ENCODE measurements at places on chromosomes 4 and X.

DNA sequence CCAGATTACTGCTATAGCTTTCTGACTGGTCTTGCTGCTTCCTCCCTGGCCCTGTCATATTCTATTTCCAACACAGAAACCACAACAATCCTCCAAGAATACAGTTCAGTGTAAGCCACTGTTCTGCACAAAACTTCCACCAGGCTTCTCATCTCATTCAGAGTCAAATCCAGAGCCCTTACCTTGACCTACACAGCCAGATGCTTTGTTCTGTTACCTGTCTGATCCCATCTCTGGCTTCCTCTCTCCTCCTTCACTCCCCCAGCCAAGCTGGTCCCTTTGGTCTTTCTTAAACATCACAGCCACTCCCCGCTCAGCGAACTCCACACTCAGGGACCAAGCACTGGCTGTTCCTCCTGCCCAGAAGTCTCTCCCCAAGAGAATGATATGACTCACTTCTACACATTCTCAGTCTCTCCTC lies 84.8 kb upstream of the BMP2K start:
- no peak for DNase-seq

- DNase-seq = no peak
These were observed 163.4 kb downstream of the PDGFRA start for GRCh38 chr4:54392479-54392878.

DNA sequence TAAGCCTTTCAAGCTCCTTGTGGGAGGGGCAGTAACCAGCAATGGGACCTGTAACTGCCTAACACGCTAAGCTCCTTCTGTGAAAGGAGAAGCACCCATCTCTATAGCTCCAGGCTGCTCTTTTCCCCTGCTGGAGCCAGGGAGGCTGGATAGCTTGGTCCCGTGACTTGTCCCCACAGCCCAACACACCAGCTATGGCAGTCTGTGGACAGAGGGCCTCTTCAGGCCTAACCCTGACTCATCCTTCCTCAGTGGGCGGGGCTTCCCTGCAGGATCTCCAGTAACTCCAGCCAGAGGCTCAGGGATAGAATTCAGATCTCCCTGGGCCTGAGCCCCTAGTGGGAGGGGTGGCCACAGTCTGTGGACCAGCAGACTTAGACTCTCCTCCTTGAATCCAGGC lies 1290.1 kb downstream of the PCDH7 start:
- DNase-seq = no peak

DNA sequence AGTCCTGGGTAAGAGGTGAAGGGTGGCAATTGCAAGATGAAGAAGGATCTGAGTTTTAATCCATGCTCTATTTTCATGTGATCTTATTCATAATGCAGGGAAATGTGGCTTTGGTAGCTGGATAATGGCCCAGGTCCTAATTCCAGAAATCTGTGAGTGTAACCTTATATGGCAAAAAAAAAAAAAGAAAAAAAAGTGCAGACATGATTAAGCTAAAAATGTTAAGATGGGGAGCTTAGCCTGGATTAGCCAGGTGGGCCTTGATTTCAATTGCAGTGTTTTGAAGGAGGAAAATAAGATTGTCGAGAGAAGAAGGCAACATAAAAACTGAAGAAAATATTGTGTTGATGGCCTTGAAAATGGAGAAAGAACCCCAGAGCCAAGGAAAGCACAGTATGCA lies 867.7 kb upstream of the HS3ST1 start:
- DNase-seq = no peak

- no peak for DNase-seq
These were observed 234.0 kb downstream of the SPOCK3 start for GRCh38 chr4:167000141-167000852.

GRCh38 chr4:127896528-127896927 lies 15.8 kb downstream of the PLK4 start:
- no peak for DNase-seq

DNA sequence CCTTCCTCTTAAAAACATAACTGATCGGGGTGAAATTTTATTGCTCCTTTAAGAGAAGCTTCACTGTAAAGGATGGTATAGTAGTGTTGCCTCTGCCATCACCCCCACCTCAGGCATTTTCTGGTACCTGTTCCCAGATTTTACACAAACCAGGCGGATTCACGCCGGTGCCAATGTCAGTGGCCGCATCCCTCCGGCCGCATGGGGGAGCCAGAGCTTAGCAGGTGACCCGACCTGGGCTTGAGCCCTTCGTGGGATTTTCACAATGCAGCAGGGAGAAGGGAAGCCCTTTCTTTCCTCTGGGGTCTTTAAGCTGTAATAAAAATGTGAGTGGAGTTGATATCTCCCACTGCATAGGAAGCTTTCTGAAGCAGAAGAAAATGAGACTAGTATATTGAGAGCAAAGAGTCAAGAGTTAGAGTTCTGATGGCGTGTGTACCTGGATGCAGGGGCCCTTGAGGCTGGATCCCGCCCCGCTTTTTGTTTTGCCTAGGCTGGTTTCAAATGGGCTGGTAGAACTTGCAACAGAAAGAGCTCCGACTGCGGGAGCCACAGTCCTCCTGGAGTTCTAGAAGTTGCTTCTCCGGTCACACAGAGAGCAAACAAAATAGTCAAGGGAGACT lies 59.4 kb downstream of the POLR2B start:
- no peak for DNase-seq

DNA sequence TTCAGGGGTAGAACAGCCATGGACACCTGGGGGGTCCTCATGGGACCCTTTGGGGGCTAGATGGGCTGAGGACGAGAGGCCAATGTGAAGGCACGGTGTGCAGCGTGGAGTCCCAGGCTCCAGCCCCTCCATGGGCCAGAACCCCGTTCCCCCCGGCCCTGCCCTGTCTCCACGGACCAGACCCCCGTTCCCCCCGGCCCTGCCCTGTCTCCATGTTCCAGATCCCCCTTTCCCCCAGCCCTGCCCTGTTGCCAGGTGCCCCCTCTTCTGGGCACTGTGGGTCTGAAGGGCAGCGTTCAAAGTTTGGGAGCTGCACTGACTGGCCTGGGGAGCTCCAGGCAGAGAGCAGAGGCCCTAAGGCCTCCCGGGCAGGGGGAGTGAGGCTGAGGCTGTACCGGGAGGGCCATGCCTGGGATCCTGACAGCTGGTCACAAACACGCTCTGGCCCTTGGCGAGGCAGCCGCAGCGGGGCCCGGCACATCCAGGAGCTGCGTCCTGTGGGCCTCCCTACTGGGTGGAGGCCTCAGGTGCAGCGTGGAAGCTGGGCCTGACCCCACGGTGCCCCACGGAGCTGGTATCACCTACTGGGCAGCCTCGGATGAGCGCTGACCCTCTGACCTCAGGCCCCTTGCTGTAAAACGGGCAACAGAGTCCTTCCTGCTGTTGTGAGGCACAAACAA lies 8.9 kb downstream of the DGKQ start:
- no peak for DNase-seq

GRCh38 chrX:130688360-130688759 lies 214.6 kb downstream of the ENOX2 start:
- DNase-seq = no peak

GRCh38 chr4:6076391-6076790 lies 58.2 kb upstream of the C4orf50 start:
- no peak for DNase-seq

- no peak for DNase-seq
These were observed 68.2 kb downstream of the USP9X start for GRCh38 chrX:41153448-41153847.

DNA sequence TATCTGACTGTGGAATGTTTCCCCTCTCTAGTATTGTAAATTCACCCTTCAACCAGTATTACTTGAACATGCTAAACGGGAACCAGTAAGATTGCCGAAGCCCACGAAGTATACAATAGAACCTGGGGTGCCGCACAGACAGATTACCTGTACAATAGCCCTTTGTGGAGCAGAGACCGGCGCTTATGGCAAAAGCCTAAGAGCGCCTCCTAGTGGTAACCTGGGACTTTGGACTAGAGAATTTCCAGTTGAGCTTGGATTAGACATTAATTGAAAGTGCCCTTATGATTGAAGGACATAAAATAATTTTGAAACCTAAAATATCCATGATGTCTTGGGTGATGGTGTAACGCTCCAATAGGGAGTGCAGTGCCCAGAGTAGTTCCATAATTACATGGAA lies 14.1 kb downstream of the ZNF157 start:
- DNase-seq = no peak

DNA sequence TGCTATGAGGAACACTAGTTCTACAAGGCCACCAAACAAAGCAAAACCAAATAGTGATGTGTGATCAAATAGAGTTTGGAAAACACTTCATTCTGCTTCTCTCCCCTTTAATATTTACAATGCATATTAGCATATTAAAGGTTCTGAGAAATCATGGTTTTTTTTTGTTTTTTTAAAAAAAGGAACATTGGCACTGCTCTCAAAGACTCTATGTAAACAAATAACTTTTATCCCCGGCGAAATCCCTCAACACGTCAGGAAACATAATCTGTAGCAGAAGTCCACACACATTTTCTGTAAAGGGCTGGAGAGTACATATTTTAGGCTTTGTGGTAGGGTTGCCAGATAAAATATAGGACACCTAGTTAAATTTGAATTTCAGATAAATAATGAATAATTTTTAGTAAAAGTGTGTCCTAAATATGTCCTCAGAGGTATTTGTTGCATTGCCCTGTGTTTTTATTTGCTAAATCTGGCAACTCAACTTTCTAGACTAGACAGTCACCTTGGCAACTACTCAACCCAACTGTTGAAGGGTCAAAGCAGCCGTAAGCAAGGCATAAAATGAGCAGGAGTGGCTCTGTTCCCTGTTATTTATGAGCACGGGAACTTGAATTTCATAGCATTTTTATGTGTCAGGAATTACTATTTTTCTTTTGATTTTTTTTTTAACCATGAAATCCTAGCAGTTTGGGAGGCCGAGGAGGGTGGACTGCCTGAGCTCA lies 8.6 kb downstream of the SPATA4 start:
- DNase-seq = no peak
